ENCODE measurements at places on chromosomes 3 and 15. TPM values are rescaled to one million over a fixed set of nuclear protein-coding genes. Genes with fewer than 3 reads are reported as not detected.

The LINGO1 gene
- total RNA-seq = 1.3 TPM

The P2RY13 gene
- total RNA-seq = not detected

The RASGRP1 gene
- total RNA-seq = 7.3 TPM

The PLCH1 gene
- 3.1 TPM for total RNA-seq

The RPP25 gene
- 35.3 TPM for total RNA-seq

The IQCH gene
- total RNA-seq = 1.7 TPM

DNA sequence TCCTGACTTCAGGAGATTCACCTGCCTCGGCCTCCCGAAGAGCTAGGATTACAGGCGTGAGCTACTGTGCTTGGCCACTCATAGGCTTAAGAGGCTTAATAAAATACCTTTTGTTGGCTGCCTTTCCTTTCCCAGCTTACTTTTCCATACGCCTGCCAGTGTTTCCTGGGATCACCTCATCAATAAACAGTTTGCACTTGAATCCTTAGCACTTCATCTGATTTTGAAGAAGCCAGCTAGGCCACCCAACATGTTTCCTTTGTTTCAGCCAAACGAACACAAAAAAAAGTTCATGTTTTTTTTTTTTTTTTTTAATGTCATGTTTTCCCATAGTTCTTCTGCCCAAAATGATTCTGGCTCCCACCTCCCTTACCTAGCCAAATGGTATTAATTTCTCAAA, 92.3 kb downstream of the RAP2B start:
- DNase-seq = no peak

GRCh38 chr3:26625187-26625586, 2.6 kb downstream of the LRRC3B start:
- DNase-seq = no peak

DNA sequence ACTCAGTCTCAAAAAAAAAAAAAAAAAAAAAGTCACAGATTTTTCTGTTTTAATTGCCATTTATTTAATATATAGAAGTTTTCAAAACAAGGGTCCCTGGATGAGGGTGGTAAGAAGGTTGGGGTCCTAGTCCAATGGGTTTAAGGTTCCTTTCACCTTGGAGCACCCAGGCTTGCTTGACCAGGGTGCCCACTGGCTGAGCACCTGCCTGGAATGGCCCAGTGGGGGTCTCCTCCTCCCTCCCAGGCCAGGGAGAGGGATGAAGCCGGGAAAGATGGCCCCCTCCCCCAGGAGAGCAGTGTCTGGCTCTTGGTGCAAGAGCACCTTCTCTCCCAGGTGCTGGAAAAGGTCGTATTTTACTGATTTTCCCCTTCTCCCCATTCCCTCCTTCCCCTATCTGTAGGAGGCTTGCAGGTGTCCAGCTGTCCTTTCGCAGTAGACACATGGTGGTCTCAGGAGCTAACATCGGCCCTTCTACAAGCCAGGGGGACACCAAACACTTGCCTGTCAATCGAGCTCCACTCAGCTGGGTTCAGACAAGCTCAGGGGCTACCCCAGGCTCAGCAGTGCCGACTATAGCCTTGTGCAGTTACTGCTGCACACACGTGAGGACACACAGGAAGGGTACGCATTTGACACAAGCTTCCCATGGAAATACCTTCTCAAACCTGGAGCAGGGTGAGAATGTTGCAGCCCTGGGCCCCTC, 112.3 kb upstream of the KLF13 start:
- DNase-seq = no peak

- no peak for DNase-seq
Measured at GRCh38 chr3:50203113-50203808, 1.8 kb upstream of the SLC38A3 start.

DNA sequence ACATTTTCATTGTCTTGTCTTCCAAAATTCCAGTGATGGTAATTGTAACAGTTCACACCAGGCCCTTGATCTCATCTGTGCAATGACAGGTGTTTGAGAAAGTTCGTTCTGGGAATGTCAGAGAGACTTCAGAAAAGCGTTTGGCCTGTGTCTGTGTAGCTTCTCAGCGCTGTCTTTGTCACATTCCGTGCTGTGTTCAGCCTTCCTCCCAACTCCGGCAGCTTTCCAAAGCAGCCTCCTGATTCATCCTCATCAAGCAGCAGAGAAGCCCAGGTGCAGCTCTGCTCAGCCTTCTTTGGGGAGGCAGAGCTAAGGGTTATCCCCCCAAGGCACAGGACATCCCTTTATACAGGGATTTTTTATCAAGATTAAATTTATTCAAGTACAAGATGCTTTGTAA, 494.0 kb upstream of the SUCLG2 start:
- DNase-seq = no peak

- DNase-seq = no peak
Measured at GRCh38 chr15:100779331-100780207, 100.1 kb upstream of the ALDH1A3 start.

GRCh38 chr3:53795789-53796560, 50.2 kb downstream of the CHDH start:
- DNase-seq = no peak

- DNase-seq = no peak
Measured at GRCh38 chr3:169964176-169964575, 2.4 kb upstream of the SEC62 start.

- DNase-seq = no peak
Measured at GRCh38 chr3:188904670-188905069, 267.1 kb upstream of the TPRG1 start.

All from Caco-2 (cell line).